ENCODE measurements at places on chromosomes 1 and 21. TPM values are rescaled to one million over a fixed set of nuclear protein-coding genes. Genes with fewer than 3 reads are reported as not detected.
A peak's percentile ranks its signal among the peaks of the same experiment; 100 is the strongest.

Gene CD101
- not detected for total RNA-seq

- peaks cover 5% of the 10 kb centered on the region for H3K4me1 ChIP-seq
- H3K36me3 ChIP-seq: no peaks in the 10 kb centered on the region
- H3K27me3 ChIP-seq: no peaks in the 10 kb centered on the region
These were observed 107.7 kb downstream of the NIBAN1 start for GRCh38 chr1:184866586-184866985.

GRCh38 chr1:209651138-209651587 is 1.1 kb downstream of the LAMB3 start:
- no peaks in the 10 kb centered on the region for H3K27me3 ChIP-seq
- H3K4me1 ChIP-seq: peaks cover 39% of the 10 kb centered on the region
- no peak overlapping the region for H3K27ac ChIP-seq
- DNase-seq: peak; percentile 79
- no peaks in the 10 kb centered on the region for H3K36me3 ChIP-seq
- no peak overlapping the region for H3K4me3 ChIP-seq

GRCh38 chr1:41726899-41727748 is 191.6 kb downstream of the HIVEP3 start:
- no peaks in the 10 kb centered on the region for H3K27me3 ChIP-seq
- no peak overlapping the region for H3K27ac ChIP-seq
- no peaks in the 10 kb centered on the region for H3K36me3 ChIP-seq
- H3K4me1 ChIP-seq: no peaks in the 10 kb centered on the region
- no peak overlapping the region for H3K4me3 ChIP-seq

GRCh38 chr1:64567426-64568170 is 97.7 kb downstream of the CACHD1 start:
- no peak overlapping the region for H3K4me3 ChIP-seq
- H3K4me1 ChIP-seq: no peaks in the 10 kb centered on the region
- DNase-seq: no peak
- H3K36me3 ChIP-seq: no peaks in the 10 kb centered on the region
- H3K27ac ChIP-seq: no peak overlapping the region

GRCh38 chr1:231581859-231582258 is 44.7 kb upstream of the DISC1 start:
- no peaks in the 10 kb centered on the region for H3K36me3 ChIP-seq
- H3K4me1 ChIP-seq: no peaks in the 10 kb centered on the region
- H3K27me3 ChIP-seq: no peaks in the 10 kb centered on the region
- no peak overlapping the region for H3K4me3 ChIP-seq
- H3K27ac ChIP-seq: no peak overlapping the region

DNA sequence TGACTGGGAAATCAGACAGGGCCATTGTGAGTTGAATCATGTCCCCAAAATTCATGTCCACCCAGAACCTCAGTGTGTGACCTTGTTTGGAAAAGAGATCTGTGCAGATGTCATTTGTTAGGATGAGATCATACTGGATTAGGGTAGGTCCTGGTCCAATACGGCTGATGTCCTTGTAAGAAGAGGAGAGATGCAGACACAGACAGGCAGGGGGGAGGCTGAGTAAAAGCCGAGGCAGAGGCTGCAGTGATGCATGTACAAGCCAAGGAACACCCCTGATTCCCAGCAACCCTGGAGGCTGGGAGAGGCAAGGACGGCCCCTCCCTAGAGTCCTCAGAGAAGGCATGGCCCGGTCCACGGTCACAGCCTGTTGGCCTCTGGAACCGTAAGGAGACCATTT is 15.9 kb upstream of the NPPB start:
- peaks cover 29% of the 10 kb centered on the region for H3K27me3 ChIP-seq
- no peak overlapping the region for H3K4me3 ChIP-seq
- no peak overlapping the region for H3K27ac ChIP-seq
- H3K4me1 ChIP-seq: no peaks in the 10 kb centered on the region
- no peak for DNase-seq

- no peaks in the 10 kb centered on the region for H3K4me1 ChIP-seq
- DNase-seq: no peak
- H3K4me3 ChIP-seq: no peak overlapping the region
- peaks cover 3% of the 10 kb centered on the region for H3K27me3 ChIP-seq
- H3K27ac ChIP-seq: no peak overlapping the region
- peaks cover 2% of the 10 kb centered on the region for H3K36me3 ChIP-seq
These were observed 21.6 kb upstream of the VPS13D start for GRCh38 chr1:12208271-12208670.
